Psoas muscle (tissue), 8 donors: ENCODE measurements at places on chromosomes 3 and 15. TPM values are rescaled to one million over a fixed set of nuclear protein-coding genes. Genes with fewer than 3 reads are reported as not detected.

- DNase-seq = no peak
- no peaks in the 10 kb centered on the region for H3K27me3 ChIP-seq
- H3K36me3 ChIP-seq = no peaks in the 10 kb centered on the region
- H3K4me3 ChIP-seq = no peak overlapping the region
These were observed 65.3 kb downstream of the ADAMTS17 start for GRCh38 chr15:100276506-100276905.

ANKRD63 gene
- not detected for total RNA-seq

DNA sequence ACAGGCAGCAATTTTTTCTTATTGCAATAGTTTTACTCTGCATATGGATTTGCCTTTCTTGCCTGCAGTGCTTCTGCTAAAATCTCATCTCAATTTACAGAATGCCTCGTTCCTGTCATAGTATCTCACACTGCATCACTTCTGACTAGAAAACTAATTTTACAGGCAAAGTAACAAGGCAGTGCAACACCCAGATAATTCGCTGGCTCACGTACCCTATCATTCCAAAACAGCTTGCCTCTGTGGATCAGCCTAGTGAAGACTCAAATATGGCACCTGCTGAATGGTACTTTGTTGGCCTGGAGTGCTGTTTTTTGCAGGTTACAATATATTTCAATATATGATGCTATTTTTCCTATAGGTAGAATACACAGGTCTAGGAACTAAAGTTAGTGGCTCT is 5.3 kb downstream of the EIF5A2 start:
- H3K4me3 ChIP-seq = no peak overlapping the region
- H3K27me3 ChIP-seq = no peaks in the 10 kb centered on the region
- no peak for DNase-seq
- no peaks in the 10 kb centered on the region for H3K4me1 ChIP-seq
- no peak overlapping the region for H3K27ac ChIP-seq
- no peaks in the 10 kb centered on the region for H3K36me3 ChIP-seq

DNA sequence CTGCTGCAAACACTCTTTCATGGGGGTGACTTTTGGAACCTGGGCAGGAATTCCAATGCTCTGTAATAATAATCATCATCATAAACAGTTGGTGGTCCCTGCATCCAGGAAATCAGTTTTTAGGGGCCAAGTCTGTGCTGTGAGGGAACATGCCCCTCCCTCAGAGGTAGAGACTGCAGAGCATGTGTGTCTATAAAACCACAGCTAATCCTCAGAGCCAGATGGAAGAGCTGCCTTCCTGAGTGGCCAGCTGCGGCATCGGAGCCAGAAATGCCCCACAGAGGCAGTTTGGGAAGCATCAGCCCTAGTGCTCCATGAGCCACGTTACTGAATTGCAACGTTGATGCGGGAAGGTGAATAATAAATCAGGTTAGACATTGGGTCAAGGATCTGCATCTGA is 12.9 kb upstream of the TPM1 start:
- no peaks in the 10 kb centered on the region for H3K4me1 ChIP-seq
- H3K27me3 ChIP-seq = no peaks in the 10 kb centered on the region
- no peak overlapping the region for H3K4me3 ChIP-seq
- no peak for DNase-seq
- no peak overlapping the region for H3K27ac ChIP-seq

DNA sequence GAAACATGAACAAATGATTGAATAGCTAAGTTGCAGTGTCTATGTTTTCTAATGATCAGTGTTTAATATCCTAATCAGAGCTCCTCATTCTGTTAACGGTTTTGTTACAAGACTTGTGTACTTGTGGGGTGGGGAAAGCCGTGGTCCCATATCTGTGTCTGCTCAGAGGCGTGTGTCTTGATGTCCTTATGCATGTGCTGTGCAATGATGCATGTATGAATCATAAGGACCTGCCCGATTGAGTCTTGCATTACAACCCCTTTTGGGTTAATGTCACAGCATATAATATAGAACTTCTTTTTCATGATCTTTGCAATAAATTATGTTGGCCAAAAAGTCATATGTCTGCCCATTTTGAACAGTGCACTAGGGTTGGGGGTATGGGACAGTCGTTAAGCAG is 233.4 kb downstream of the ITPR1 start:
- H3K4me1 ChIP-seq = peaks cover 19% of the 10 kb centered on the region
- DNase-seq = no peak
- no peak overlapping the region for H3K27ac ChIP-seq
- no peak overlapping the region for H3K4me3 ChIP-seq
- H3K36me3 ChIP-seq = no peaks in the 10 kb centered on the region
